CD4-positive, alpha-beta T cell treated with Interleukin-4 for 1 hour (primary cell): ENCODE measurements at places on chromosomes 3 and 15.

DNA sequence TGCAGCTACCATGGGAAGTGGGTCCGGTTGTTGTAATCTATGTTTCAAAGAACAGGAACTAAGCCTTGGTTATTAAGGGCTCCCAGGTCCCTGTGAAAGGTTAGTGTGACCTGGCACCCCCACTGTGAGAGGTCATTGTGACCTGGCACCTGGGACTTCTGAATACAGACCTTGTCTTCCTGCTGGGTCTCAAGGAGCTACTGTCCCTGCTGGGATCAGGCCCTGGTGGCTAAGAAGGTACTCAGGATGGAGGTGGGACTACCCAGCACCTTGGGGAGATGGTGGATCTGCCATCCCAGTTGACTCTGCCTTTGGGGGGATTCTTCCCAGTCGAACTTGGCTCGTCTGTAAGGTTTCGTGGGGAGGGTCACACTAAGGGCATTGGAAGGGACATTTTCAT is 10.3 kb upstream of the SLCO2A1 start:
- no peak for DNase-seq

DNA sequence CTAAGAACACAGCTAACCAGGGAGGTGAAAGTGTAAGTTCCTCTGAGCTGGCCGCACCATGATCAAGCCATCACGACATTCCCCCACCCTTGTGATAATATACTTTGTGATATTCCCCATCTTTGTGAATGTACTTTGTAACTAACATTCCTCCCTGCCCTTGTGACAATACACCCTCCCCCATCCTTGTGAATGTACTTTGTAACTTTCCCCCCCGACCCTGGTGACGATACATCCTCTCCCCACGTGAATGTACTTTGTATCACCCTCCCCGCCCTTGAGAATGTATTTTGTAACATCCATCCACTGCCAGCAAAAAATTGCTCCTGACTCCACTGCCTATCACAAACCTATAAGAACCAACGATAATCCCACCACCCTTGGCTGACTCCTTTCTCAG is 20.2 kb upstream of the OR5H6 start:
- no peak for DNase-seq

DNA sequence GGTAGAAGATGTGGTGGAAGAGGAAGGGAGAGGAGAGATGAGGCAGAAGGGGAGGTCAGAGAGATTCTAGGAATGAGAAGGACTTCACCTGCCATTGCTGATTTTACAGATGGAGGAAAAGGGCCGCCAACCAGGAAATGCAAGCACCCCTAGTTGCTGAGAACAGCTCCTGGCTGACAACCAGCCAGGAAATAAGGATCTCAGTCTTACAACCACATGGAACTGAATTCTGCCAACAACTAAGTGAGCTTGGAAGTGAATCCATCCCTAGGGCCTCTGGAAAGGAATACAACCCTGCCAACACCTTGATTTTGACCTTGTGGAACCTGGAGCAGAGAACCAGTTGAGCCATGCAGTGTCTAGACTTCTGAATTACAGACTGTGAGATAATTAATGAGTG is 86.6 kb downstream of the EDEM1 start:
- no peak for DNase-seq

- DNase-seq = no peak
Observed at GRCh38 chr3:106635271-106635670, 742.0 kb upstream of the CCDC54 start.

GRCh38 chr3:118425272-118425837 is 609.3 kb downstream of the IGSF11 start:
- no peak for DNase-seq

DNA sequence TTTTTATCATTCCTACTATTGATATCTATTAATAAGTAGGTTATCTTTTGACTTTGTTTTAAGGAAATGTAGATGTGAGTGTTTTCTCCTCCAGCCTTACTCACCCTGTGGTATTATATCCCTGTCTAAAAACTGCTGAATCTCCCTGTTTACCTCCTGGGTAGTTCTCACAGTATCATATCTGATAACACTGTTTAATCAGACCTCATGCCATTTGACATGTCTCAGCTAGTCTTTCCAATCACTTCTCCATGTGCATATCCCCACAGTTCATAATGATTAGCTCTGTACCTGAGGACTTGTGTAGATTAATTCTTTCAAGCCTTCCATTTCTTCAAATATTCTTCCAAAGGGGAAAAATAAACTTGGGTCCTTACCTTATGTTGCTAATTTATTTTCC is 30.7 kb downstream of the DUOX2 start:
- no peak for DNase-seq

DNA sequence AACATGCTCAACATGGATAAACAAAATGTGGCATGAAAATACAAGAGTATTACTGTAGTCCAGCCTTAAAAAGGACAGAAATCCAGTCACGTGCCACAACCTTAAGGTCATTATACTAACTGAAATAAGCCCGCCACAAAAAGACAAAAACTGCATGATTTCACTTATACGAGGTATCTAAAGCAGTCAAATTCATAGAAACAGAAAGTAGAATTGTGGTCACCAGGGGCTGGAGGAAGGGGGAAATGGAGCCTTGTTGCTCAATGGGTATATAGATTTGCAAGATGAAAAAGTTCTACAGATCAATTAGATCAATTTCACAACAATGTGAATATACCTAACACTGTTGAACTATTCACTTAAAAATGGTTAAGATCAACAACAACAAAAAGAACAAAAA is 7.4 kb downstream of the GLB1 start:
- DNase-seq = no peak

DNA sequence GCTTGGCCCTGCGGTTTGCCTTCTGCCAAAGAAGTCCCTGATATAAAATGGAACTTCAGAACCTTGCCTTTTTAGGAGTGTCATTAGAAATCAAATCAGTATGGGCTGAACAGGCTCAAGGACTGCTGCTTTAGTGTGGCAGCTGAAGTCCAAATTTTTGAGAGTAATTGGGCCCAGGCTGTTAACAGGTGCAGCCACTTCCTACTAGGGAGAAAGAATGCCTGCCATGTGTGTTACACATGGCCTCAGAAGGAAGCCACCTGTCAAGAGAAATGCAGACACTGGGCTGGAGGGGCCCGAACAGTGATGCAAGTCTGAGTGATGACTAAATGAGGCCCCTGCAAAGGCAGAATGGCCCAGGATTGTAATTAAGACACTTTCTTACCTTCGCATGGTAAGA is 786.7 kb upstream of the CFAP20DC start:
- DNase-seq = no peak

- DNase-seq = no peak
Observed at GRCh38 chr3:151538456-151539393, 77.9 kb upstream of the IGSF10 start.

- no peak for DNase-seq
Observed at GRCh38 chr3:15279205-15279604, 53.2 kb downstream of the SH3BP5 start.

- no peak for DNase-seq
Observed at GRCh38 chr15:96442076-96442475, 111.6 kb downstream of the NR2F2 start.

GRCh38 chr3:182618981-182619591 is 174.2 kb upstream of the ATP11B start:
- DNase-seq = no peak

- no peak for DNase-seq
Observed at GRCh38 chr3:125033135-125033534, 22.7 kb downstream of the HEG1 start.
